ENCODE measurements at places on chromosomes 1 and 21.
A peak's percentile ranks its signal among the peaks of the same experiment; 100 is the strongest.

DNA sequence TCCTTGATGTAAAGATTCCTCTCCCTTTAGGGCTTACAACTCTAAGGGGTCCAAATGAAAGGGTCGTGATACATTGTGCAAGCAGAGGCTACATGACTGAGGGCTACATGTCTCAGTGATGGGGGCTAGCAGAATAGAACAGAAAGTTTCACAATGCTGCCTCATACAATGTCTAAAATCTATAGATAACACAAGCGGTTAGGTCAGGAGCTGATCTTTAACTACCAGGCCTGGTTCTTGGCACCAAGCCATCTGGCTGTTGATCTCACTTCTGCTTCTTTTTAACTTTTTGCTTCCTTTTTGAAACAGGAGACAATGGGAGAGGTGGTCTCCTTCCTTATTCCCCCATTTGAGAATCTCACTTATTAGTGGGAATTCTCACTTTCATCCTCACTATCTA, 710.2 kb downstream of the AMY1C start:
- no peak for DNase-seq

- no peak for DNase-seq
These were observed 443.0 kb upstream of the RUNX1 start for GRCh38 chr21:35491920-35492678.

- DNase-seq = no peak
These were observed 45.5 kb upstream of the CXADR start for GRCh38 chr21:17467392-17467791.

DNA sequence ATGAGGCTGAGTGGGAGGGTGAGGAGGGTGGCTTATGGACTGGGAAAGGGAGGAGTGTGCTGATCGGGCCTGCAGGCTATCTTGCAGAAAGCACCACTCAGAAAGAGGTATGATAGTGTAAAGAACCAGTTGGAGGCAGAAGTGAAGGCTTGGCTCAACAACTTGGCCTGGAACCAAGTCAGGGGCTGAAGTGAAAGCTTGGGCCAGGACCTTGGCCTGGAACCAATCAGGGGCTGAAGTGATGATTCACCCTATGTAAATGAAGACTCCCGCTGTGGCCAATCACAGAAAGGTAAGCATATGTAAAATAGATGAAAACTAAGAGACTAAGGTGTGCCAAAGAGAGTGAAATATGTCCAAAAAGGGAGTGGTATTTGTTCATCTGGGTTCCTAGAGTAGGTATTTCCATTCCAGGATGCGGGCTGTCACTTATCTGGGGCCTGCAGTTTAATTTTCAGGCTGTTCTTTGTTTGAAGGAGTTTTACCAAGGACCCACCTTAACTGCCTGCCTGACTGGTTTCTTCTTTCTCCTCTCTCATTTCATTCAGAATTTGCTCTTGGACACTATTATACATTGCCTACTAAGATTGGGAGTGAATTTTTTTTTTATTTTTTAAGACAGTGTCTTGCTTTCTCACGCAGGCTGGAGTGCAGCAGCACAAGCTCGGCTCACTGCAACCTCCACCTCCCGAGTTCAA, 5.1 kb upstream of the RFX5 start:
- DNase-seq = peak; percentile 37

DNA sequence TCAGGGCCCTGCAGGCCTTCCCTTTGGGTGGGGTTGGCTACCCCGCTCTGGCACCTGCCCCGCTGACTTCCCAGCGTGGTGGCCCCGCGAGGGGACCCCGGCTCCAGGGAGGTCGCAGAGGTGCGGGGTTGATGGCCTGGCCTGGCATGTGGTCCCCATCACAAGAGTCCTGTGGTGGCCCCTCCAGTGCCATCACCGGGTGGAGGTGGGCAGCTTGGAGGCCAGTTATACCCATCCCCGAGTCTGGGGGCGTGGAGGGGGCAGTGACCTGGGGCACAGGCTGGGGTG, 26.8 kb downstream of the PRMT2 start:
- DNase-seq = no peak

DNA sequence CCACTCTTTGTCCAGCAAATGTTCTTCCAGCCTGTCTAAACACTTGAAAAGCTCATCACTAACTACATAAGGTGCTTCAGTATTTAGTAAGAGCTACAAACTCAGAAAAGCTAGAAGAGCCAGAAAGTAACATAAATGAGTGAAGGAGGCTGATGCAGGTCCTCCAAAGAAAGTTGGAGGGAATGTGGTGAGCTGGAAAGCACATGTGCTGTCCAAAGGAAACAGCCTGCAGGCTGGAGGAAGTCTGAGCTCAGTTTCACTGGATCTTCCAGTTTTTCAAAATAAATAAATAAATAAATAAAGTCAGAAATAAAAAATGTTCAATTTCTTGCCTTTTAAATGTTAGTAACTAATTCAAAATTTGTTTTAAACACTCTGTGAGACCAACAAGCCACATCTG, 25.5 kb downstream of the ZC3H11B start:
- no peak for DNase-seq

DNA sequence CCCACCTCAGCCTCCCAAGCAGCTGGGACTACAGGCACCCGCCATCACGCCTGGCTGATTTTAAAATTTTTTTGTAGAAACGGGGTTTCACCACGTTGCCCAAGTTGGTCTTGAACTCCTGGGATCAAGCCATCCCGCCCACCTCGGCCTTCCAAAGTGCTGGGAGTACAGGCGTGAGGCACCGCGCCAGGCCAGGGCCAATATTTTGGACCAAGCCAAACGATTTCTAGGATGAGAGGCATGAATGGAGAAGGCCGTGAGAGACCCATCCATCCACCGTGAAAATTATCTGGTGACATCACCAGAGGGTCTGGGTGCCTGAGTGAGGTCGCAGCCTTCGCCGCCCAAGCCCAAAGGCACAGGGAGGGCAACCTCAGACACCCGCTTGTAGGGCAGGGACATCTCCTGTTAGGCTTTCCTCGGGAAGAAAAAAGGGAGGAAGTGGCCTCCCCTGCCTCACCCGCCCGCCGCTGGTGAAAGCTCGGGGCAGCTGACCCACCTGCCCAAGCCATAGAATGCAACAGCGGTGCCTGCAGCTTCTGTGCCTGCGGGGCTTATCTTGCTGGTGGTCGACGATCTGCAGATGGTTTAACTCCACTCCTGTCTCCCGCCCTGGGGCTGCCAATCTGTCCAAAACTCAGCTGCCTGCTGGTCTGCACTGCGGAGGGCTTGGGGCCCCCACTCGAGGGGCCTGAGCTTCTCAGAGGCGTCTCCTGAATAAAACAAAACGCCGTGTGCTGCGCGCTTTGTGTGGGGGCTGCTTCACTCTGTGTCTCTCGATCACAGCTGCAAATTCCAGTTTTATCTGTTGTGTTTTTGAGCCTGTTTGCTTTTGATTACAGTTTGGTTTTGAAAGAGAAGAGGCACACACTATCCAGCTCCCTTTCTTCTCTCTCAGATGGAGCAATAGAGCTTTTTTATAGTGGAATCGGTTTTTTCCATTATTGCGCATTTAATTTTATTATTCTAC, 85.8 kb downstream of the MRPS6 start:
- DNase-seq = no peak

- DNase-seq = no peak
These were observed 754.0 kb upstream of the ADGRL4 start for GRCh38 chr1:79760531-79760930.

DNA sequence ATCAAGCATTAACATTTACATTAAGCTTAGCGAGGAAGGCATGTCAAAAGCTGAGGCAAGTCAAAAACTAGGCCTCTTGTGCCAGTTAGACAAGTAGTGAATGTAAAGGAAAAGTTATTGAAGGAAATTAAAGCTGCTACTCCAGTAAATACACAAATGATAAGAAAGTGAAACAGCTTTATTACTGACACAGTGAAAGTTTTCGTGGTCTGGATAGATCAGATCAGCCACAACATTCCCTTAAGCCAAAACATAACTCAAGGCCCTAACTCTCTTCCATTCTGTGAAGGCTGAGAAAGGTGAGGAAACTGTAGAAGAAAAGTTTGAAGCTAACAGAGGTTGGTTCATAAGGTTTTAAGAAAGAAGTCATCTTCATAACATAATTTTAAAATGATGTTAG, 131.9 kb downstream of the VAV3 start:
- no peak for DNase-seq

- no peak for DNase-seq
These were observed 275.1 kb upstream of the GJB5 start for GRCh38 chr1:34479731-34480130.

GRCh38 chr21:42652527-42653230, 742 bp upstream of the PDE9A start:
- DNase-seq = peak; percentile 54

DNA sequence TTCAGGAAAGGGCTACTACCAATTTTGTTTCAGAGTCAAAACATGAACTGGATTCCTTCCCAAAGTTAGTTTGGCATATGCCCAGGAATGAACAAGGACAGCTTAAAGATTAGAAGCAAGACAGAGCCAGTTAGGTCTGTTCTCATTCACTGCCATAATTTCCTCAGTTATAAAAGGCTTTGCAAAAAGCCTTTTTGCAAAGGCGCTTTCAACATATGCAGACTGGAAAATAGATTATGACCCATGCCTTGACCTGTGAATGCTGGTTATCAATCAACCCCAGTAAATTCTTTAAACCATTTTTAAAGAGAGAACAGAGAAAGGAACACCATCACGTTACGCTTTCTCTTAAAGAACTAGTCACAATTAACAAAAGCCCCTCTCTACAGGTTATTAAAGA, 1.7 kb upstream of the FRRS1 start:
- no peak for DNase-seq

- no peak for DNase-seq
These were observed 8.5 kb downstream of the CFHR4 start for GRCh38 chr1:196896355-196896754.

DNA sequence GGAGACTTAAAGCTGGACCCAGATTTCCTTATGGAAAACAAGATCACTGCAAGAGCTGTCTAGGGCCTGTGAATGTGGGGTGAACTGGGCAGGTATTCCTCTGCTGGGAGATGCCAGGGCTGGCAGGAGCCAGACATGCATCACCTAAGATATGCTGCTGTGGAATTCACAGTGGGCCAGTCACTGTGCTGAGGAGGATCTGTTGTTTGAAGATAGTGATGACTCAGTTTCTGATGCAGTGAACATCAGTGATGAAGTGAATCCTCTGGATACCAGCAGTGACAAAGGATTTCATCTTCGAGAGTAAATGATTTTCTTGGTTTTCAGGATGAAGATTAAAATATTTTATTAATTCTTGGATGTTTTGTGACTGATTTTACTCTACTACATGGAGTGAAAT, 29.9 kb upstream of the CAMSAP2 start:
- peak; percentile 73 for DNase-seq

GRCh38 chr1:69733061-69733460, 165.3 kb downstream of the LRRC7 start:
- no peak for DNase-seq

- DNase-seq = no peak
These were observed 116.8 kb downstream of the HHAT start for GRCh38 chr1:210445485-210445884.

DNA sequence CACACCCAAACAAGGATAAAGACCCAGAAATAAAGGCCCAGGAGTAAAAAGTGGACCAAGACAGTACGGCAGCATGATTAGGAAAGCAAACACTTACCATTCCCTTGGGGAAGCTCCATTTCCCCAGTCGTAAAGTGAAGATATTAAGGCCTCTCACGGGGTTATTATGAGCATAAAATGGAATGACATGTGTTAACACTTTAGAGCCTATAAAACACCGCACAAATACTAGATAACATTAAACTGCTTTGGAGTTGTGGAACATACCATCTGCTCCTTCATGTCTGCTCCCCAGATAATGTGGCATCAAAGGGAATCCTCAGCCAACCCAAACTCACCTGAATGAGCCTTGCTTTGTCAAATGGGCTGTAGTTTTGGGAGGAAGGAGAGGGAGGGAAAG, 8.9 kb upstream of the ITLN2 start:
- DNase-seq = no peak

DNA sequence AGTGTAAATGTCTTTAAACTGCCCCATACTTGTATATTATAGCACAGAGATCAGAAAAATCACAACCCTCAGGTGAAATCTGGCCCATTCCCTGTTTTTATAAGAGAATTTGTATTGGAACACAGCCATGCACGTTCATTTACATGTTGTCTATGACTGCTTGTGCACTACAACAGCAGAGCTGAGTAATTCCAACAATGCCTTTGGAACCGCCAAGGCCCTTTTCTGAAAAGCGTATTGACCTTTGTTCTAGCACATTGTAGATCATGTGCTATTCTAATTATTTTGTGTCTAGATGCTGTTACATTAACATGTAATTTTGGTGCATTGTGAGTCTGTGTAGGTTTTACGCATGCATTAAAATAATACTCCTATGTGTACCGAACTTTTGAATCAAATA, 339.6 kb downstream of the CHRM3 start:
- no peak for DNase-seq
